ENCODE measurements at places on chromosomes 7 and 10. TPM values are rescaled to one million over a fixed set of nuclear protein-coding genes. Genes with fewer than 3 reads are reported as not detected.

The PON3 gene
- total RNA-seq = not detected

The DRGX gene
- not detected for total RNA-seq

The ACHE gene
- total RNA-seq = not detected

- DNase-seq = no peak
Observed at GRCh38 chr7:16504019-16504418, 22.6 kb upstream of the LRRC72 start.

DNA sequence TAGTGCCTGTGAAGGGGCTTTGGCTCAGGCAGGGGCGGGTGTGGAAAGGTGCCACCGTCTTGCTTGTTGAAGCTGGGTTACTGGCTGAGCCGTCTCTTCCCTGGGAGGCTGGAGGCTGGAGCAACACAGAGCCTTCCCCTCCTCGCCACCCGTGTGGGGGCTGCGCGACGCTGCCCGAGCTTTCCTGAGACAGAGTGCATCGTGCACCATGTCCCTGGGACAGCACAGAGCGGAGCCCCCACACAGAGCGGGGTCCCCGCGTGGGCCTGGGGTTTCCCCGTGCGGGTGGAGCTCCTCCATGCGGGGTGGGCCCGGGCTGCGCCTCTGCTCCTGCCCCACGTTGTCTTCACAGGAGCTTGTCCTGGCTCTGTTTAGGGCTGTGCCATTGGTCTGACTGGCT, 69.9 kb downstream of the INPP5A start:
- no peak for DNase-seq

- no peak for DNase-seq
Observed at GRCh38 chr7:48741545-48741944, 182.8 kb upstream of the CDC14C start.

- DNase-seq = no peak
Observed at GRCh38 chr10:51001587-51001986, 72.7 kb upstream of the PRKG1 start.

Data from activated CD4-positive, alpha-beta T cell treated with anti-CD3 and anti-CD28 coated beads, Interleukin-2, amount 10 ng/mL, durations not matched to agents 7 days and 5 days (primary cell).